Right kidney (tissue), 9 donors: ENCODE measurements at places on chromosomes 16 and 17.
A peak's percentile ranks its signal among the peaks of the same experiment; 100 is the strongest.

GRCh38 chr17:42386777-42387657, 1.2 kb downstream of the STAT3 start:
- DNase-seq, result no peak

- no peak for DNase-seq
These were observed 109.3 kb downstream of the GSG1L start for GRCh38 chr16:27954191-27954590.

DNA sequence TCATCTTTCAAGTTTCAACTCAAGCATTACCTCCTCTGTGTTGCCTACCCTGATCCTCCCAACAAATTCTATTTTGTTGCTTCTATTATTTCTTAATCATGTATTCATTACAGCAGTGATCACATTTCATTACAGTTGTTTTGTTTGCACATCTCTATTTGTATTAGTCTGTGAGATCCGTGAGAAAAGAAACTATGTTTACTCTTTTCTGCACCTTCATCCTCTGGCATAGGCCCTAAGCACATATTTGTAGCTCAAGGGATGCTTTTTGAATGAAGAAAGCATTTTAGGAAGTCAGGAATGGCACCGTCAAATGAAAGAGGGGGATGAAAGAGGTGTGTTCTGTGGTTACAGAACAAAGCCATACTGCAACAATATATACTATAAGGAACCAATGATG, 110.5 kb downstream of the SHISA6 start:
- DNase-seq, result no peak

DNA sequence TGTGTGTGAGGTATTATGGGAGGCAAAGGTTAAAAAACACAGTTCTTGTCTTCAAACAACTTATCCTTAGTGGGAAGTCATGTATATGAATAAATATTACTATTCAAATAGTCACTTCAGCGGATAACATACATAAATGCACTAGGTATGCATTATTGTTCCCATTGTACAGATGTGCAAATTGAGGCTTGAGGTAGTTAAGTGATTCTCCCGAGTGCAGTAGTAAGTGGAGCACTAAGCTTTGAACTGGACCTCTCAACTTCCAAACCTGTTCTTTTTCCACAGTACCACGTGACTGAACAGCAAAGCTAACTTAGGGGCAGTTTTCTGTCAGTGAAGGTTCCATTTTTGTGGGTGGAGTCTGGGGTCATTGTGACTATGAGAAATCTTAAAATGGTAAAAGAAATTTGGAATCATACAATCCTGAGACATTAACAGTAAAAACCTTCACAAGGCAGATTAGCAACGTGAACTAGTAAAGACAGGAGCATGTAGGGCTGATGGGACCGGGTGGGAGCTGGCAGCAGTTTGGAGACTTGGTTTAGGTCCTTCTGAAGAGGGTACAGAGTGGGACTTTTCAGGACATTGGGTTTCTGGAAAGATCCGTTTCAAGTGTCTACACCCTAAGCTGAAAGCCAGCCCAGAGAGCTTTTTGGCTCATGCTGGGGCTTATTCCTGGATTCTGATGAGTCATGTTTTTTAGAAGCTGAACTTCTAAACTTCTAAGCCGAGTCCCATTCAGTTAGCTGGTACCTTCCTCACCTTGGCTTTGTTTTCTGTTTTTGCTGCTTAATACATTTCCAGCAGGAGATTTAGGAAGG, 204.9 kb downstream of the PRKCA start:
- no peak for DNase-seq

DNA sequence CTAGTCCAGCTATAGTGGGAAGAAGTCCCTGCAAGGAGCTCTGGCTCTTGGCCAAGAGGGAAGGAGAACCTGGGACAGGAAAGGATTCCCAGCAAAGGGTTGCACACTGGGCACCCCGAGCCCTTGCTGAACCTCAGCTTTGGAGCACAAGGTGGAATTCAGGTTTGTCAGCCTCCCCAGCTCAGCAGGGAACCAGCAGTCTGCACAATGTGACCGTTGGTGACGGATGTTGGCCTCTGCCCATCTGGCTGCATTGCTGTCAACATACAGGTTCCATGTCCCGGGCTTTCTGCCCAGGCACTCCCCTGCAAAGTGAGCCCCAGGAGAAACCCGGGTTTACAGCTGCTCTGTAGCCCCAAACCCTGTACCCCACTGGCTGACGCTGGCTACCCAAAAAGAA, 6.7 kb downstream of the RPRML start:
- no peak for DNase-seq

- DNase-seq, result no peak
These were observed 102.4 kb downstream of the CCT6B start for GRCh38 chr17:34858591-34859565.

GRCh38 chr17:17816240-17816814, 20.5 kb downstream of the SREBF1 start:
- no peak for DNase-seq

DNA sequence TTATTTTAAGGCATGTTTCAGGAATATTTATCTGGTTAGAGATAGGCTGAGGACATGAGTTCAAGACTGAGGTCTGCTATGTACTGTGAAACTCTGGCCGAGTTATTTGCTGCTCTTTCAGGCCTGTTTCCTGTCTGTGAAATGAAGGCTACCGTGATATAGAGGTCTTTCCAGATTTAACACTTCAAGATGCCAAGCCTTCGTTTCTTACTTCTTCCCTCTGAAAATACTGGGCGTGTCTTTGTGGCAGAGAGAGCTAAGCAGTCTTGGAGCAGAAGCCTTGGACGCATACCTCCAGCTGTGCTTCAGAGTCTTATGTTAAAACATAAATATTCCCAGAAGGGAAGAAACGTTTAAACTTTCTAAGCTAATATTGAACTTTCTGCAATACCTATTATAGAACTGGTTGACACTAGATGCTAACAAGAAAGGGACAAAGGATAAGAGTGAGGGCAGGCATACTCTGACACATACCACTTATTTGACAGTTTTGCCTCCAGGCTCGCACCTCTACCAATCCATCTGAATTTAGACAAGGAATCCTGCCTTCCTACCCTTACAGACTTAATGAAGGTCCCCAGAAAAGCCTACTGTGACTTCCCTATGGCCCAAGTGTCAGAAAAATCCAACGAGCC, 17.5 kb downstream of the WIPI1 start:
- no peak for DNase-seq

DNA sequence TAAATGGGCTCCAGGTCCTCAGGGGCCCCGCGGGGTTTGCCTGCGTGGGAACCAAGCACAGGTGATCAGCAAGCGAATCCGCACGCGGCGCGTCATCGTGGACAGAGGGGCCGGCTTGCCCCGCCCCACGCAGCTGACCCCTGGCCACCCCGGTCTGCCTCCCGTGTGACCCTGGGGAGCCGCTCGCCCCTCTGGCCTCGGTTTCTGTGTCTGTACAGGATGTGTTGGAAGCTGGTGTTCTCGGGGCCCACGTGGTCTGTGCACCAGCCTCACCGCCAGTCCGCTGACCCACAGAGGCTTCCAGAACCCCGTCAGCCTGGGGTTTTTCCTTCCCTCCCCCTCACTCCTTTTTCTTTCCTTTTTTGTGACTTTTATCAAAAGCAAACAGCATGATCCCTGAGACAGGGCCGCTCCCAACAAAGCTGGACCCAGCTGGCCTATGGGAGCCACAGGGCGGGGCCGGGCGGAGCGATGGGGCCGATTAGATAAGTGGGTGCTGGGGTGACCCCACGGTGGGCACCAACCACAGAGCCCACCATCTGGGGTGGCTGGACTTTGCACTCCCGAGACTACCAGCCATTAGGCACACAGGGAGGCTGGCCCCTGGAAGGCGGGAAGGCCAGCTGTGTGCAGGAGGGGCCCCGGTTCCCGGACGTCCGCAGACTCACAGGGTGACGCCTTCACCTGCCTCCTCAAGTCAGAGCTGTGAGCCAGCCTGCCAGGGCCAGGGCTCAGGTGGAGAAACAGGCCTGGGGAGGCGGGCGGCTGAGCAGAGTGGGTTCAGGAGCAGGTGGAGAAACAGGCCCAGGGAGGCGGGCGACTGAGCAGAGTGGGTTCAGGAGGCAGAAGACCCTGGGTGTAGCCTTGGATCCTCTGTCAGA, 56.0 kb downstream of the ZFPM1 start:
- no peak for DNase-seq

- DNase-seq, result no peak
These were observed 48.0 kb downstream of the PIPOX start for GRCh38 chr17:29090750-29091605.

- DNase-seq, result peak; percentile 64
These were observed at the start of gene HSD3B7 for GRCh38 chr16:30984669-30985400. HSD3B7 (plus strand) TSS chr16:30985207; CDS start chr16:30985659, 452 bp downstream.

DNA sequence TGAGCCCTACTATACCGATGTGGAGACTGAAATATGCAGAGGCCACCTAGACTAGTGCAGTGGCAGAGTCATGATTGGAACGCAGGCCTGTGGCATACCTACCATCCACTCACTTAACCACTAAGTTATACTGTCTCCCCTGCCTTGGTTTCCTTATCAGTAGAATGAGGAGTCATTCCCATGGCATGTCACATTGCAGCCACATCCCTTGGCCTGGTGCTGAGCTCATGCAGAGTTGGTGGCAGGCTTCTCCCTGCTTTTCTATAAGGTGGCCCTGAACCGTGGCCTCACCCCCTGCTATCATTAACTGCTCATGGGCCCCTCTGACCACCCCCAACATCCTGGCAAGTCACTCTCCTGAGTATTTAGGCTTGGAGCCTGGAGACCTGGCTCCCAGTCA, 212.5 kb downstream of the KATNIP start:
- DNase-seq, result no peak

DNA sequence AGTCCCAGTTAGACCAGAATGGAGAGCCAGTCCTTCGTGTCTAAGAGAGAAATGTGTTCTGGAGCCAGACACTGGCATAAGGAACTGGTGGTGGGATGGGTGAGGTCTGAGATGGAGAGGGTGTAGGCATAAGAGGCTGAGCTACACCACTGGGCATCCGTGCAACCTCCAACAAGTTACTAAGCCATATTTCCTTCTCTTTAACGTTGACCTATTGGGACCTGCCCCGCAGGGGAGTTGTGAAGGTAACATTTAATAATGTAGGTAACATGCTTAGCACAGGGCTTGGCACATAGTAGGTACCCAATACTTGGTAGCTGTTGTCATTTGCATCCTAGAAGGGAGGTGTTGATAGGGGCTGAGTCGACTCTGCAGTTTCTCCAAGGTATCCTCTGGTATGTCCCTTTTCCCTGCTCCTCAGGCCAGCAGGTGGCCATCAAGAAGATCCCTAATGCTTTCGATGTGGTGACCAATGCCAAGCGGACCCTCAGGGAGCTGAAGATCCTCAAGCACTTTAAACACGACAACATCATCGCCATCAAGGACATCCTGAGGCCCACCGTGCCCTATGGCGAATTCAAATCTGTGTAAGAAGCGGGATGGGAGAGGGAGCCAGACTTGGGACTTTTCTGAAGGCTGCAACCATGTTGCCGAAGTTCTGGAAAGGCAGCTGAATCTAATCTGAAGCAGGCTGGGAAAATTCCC, 1.2 kb downstream of the MAPK7 start:
- no peak for DNase-seq

GRCh38 chr17:20174588-20175265, 165.6 kb downstream of the SPECC1 start:
- no peak for DNase-seq

DNA sequence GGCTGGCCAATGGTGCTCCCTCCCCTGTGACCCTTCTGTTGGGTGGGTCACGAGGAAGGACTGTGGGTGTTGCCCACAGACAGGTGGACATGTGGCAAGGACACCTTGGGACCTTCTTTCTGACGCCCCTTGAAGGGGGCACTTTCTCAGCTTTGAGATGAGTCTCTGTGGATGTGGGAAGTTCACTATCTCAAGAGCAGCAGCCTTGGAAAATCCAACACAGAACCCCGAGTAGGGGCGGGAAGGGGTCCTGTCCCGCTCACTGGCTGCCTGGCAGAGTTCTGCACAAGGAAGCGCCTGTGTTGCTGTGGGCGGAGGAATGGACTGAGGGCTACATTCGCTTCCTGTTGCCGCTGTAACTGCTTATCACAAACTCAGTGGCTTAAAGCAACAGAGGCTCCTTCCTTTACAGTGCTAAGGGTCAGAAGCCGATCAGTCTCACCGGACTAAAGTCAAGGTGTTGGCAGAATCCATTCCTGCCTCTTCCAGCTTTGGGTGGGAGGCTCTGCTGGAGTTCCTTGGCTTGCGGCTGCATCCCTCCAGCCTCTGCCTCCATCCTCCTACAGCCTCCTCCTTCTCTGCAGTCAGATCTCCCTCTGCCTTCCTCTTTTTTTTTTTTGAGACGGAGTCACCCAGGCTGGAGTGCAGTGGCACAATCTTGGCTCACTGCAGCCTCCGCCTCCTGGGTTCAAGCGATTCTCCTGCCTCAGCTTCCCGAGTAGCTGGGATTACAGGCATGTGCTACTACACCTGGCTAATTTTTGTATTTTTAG, 305.2 kb downstream of the SEC14L1 start:
- DNase-seq, result no peak

DNA sequence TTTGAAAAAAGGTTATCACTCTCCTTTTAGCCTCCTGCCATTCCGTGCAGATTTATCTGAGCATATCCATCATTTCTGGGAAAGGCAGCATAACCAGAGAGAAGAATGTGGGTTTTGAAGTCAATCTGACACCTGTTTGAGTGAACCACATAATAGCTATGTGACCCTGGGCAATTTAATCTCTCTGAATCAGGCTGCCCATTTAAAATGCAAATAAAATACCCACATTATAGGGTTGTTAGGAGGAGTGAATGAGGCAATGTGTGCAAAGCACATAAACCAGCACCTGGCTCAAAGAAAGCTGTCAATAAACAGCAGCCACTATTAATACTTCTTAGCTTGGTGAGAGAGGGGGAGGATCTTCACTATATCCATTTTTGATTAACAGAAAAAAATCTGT, 88.0 kb downstream of the CACNG1 start:
- no peak for DNase-seq

- peak; percentile 39 for DNase-seq
These were observed 157.9 kb downstream of the WWOX start for GRCh38 chr16:78257376-78257728.

GRCh38 chr16:15461376-15461775, 27.0 kb downstream of the BMERB1 start:
- no peak for DNase-seq

GRCh38 chr16:64534180-64534780, 587.6 kb downstream of the CDH11 start:
- no peak for DNase-seq

- DNase-seq, result no peak
These were observed 70.1 kb downstream of the ADAMTS18 start for GRCh38 chr16:77364770-77365169.

DNA sequence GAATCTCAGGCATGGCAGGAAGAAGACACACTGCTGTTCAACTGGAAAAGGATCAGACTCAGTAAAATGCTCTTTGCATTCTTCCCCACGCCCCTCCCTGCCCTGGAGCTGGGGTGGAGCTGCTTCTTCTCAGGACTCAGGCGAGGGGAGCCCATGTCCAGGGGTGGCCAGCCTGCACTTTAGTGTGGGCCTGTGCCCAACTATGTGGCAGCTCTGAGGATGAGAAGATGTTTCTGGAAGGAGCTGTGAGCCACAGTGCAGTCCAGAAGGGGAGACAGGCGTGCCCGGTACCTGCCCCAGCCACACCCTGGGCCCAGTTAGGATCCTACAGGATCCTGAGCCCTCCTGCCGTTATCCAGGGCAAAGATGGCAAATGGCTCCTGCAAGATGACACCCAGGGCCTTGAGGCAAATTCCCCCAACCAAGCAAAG, 120.3 kb downstream of the ANKRD11 start:
- DNase-seq, result no peak
